ENCODE measurements at places on chromosomes 12 and 14.
A peak's percentile ranks its signal among the peaks of the same experiment; 100 is the strongest.

- DNase-seq, result no peak
Measured at GRCh38 chr12:22256605-22257004, 77.9 kb downstream of the ST8SIA1 start.

- no peak for DNase-seq
Measured at GRCh38 chr14:35223927-35224326, 68.3 kb upstream of the PSMA6 start.

DNA sequence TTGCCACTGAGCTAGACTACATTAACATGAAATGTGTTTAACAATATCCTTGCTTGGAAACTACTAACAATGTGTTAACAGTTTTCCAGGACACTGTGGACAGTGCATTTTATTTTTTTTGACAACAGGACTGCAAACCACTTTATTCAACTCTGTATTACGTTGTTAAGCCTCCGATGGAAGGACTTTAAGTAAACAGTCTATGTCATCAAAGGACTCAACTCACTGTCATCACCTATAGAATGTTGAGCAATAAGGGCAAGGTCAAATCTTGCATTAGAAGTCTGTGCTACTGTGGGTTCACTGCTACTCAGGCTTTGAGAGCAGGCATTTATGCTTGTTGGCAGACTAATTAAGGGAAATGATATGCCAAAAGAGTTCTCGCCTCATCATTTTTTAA, 483.7 kb downstream of the FLRT2 start:
- no peak for DNase-seq

DNA sequence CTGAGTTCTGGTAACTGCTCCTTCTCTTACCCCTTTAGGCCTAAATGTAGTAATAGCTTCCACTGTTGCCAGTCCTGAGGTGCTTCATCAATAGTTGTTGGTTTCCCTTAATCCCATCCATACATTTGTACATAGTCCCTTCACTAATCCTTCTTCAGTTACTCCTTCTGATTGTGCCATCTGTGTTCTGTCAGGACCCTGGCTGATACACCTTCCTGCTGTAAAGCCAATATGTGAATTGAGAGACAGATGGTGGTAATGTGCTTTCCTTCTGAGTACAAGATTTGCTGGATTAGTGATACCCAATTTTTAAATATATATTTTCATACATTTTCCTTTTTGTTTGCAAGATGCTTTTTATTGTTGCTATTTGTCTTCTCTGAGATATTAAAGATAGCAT, 66.4 kb downstream of the OTOGL start:
- no peak for DNase-seq

GRCh38 chr12:54329759-54330158, 4.8 kb downstream of the COPZ1 start:
- DNase-seq, result no peak

- DNase-seq, result peak; percentile 2
Measured at GRCh38 chr12:109358154-109358869, 10.6 kb downstream of the MYO1H start.

GRCh38 chr12:44777044-44777443, 99.1 kb downstream of the NELL2 start:
- no peak for DNase-seq

DNA sequence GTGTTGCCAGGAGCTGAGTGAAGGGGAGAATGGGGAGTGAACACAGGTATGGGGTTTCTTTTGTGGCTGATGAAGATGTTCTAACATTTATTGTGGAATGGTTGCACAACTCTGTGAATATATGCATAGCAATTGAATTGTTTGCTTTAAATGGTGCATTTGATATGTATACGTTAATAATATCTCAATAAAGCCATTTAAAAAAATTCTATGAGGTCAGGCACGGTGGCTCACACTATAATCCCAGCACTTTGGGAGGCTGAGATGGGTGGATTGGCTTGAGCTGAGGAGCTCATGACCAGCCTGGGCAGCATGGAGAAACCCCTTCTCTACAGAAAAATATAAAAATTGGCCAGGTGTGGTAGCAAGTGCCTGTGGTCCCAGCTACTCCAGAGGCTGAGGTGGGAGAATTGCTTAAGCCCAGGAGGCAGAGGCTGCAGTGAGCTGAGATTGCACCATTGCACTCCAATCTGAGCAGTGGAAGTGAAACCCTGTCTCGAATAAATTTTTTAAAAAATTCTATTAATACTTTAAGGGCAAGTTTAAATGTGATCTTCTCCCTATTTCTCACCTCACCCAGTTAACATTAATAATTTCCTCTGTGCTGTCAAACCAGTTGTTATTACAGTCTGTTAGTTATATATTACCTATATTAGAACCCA, 65.3 kb downstream of the DENND5B start:
- DNase-seq, result no peak

DNA sequence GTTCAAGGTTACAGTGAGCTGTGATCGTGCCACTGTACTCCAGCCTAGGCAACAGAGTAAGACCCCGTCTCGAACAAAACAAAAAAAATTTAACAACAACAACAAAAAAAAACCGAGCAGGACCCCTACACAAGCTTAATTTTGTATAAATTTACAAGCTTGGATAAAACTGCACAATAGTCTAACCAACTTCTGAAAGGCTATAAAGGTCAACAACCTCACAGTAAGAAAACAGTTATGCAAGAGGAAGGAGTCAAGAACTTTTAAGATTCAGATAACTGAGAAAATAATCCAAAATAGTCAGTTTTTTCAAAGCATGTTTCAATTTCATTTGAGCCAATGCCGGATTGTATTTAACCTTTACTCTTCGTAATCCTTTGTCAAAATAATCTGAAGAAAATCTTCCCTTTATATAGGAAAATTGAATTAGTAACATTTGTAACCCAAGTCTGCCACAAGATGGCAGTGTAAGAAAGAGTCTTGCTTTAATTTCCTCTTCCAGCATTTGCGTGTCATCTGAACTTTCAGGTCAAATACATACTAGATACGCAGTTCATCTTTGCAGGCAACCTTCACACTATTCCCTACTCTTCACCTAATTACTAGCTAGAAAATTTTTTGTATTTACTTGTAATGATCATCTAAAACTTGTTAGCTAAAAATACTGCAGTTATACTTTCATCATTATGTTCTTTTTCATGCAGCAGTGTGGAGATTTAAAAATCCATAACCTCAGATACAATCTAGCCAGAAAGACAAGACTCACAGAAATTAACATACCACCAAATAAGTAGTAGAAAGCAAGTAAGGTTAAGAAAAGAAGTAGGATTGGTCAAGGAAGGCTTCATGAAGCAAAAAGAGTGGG, 5.8 kb downstream of the CCNB1IP1 start:
- peak; percentile 62 for DNase-seq

GRCh38 chr12:58888131-58888783, 32.0 kb downstream of the LRIG3 start:
- DNase-seq, result peak; percentile 74

DNA sequence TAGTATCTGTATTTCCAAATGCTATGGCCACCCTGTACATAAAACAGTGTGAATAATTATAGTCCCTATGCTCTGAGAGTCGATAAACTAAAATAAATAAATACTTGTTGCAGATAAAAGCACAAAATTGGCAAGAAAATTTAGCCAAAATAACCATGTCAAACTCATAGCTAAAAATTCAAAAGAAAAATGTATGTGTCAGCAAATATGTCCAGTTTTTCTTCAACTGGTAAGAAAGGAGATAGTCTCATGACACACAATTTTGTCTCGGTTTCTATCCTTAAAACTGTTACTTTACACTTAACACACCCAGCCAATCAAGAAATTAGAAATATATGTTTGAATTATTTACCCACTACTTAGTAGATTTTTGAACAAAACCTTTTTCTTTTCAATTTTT, 145.6 kb upstream of the FSCB start:
- DNase-seq, result no peak

DNA sequence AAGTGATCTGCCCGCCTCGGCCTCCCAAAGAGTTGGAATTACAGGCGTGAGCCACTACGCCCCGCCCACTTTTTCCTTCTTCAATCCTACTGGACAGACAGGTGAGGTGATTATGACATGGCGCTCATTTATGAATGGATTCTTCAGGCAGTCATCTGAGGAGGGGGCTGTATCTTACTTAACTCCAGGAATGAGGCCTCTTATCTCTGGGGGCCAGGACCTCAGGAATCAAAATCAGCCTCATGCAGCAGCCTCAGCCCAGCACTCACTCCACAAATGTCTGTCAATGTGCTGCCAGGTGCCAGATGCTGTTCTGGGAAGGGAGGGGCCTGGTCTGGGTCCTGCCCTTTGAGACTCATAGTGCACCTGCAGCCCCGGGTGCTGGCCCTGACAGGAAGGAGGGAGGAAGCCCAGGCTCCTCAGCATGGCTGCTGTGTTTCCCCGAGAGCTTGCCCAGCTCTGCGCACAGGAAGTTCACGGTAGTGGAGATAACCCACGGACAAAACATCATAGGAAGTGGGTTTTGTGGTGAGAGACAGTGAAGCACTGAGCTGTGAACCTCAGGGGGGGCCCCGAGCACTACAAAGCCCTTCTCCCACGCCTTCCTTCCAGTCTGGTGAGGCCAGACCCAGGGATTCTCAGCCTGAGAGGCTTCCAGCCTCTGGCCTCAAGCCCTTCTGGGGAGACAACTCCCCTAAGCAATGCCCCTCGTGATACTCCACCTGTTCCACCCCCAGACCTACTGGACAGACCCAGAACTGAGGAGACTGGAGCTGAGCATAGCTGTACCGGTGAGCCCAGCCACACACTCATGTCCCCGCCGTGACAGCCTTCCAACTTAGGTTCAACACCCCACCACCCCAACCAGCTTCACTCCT, 22.3 kb downstream of the GALNT6 start:
- DNase-seq, result no peak
